ENCODE measurements at places on chromosomes 12 and 14.

GRCh38 chr14:104102282-104102914 is 16.9 kb downstream of the ASPG start:
- no peak for DNase-seq

- no peak for DNase-seq
These were observed 7.4 kb downstream of the SMOC1 start for GRCh38 chr14:69886453-69887242.

DNA sequence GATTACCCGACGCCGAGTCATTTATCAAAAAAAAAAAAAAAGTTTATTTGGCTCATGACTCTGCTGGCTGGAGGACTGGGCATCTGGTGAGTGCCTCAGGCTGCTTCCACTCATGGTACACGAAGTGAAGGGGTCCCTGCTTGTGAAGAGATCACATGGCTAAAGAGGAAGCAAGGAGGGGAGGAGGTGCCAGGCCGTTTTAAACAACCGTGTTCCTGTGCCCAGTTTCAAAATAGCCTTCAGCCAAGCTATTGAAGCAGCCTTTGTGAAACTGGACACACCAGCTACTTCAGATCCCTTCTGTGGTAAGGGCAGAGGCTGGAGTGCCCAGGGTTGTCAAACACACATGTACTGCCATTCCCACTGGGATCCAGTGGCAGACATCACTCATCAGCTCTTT is 7.6 kb downstream of the POP5 start:
- DNase-seq, result no peak

- no peak for DNase-seq
These were observed 219.5 kb downstream of the TBX5 start for GRCh38 chr12:114186241-114187002.

DNA sequence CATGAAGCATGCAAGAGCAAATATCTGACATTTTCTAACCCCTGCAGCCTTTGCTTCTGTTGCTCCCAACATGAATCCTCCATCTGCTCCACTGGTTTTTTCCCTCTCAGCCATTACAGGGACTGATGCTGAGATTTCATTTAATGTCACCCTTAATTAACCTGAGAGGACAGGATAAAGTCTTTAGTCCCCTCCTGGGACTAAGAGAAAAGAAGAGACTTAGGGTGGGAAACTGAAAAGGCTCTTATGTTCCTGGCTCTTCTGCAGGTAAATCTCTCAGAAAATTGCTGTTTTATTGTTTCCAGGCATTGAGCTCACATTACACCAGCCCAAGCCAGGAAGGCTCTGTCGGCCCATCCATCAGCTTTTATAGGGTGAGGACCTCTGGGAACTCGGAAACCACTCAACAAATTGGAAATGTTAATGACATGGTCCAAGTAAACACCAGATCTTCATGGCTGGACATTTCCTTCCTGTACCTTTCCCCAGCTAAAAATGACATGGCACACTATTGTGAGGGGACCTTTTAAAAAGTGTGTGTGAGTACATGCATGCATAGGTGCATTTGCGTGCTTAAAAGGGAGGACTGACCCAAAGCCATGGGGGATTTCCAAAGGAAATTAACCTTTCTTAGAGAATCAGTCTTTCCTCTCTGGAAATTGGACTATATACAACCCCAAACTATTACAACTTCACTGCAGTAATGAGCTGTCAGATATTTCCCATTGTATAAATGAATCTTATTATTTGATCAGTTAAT is 408.1 kb upstream of the TMTC1 start:
- no peak for DNase-seq

GRCh38 chr12:93177208-93178153 is 200.2 kb upstream of the NUDT4 start:
- no peak for DNase-seq

- no peak for DNase-seq
These were observed 9.4 kb upstream of the ABCD4 start for GRCh38 chr14:74312161-74312560.

DNA sequence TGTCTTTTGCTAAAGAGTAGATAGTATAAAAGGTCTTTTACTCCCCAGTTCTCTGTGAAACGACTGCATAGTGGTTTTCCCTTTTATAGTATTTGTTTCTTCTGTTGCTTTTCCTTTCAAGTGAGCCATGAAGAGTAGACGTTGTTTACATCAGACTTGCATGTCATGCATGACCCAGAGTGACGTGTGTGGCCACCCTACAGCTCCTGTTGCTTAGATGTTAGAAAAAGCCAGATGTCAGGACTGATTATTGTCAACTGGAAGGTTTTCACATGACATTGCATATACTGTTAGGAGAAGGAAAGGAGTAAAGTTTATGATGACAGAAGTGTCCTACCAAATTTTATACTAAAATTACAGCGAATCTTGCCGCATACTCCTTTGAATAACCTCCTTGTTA is 1.3 kb upstream of the RD3L start:
- DNase-seq, result no peak

DNA sequence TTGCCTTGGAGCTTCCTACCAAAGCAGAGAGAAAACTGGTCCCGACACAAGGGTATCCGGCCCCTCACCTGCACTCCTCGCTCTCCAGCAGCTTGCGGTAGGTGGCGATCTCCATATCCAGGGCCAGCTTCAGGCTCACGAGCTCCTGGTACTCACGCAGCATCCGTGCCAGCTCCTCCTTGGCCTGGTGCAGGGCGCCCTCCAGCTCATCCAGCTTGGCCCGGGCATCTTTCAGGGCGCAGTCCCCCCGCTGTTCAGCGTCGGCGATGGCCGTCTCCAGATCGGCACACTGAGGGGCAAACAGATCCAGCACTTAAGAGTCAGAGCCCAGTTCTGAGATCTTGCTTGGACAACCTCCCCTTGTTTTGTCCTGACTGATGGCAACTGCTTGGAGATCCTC is 13.7 kb downstream of the KRT72 start:
- no peak for DNase-seq

GRCh38 chr12:48680861-48681260 is 1.2 kb downstream of the KANSL2 start:
- no peak for DNase-seq

- DNase-seq, result no peak
These were observed 446 bp upstream of the ZNF641 start for GRCh38 chr12:48351022-48351708.

DNA sequence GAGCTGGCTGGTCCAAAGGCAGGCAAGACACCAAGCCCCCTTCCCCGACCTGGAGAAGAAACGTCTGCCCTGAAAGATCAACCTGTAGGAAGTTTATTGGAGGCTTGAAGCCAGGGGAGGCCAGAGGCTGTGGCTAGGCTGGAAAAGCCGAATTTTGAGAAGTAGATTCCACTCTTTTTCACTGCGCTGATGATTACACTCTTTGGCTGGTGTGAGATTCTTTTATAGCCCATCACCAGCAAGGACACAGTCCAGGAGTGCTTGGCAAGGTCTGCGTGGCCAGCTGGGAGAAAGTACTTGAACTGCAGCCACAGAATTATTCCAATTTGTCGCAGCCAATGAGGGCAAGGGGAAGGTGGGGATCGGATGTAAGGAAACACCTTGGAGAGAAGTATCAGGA is 45.0 kb downstream of the SYNE3 start:
- DNase-seq, result no peak

DNA sequence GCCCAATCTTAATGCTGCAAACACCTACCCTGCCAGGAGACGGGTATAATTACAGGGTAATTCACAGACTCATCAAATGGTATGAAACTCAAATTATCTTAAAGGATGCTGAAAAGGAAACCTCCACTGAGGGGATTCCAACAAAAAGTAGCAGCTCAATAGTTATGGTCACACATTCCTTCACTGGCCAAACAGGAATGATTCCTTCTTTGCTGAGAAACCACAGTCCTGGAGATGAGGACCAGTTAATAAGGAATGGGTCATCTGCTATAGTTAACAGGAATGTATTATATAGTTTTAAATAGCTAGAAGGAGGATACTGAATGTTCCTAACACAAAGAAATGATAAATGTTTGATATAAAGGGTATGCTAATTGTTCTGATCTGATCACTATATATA is 136.9 kb downstream of the STXBP6 start:
- no peak for DNase-seq

- no peak for DNase-seq
These were observed 65.1 kb upstream of the TBX3 start for GRCh38 chr12:114749065-114749464.

DNA sequence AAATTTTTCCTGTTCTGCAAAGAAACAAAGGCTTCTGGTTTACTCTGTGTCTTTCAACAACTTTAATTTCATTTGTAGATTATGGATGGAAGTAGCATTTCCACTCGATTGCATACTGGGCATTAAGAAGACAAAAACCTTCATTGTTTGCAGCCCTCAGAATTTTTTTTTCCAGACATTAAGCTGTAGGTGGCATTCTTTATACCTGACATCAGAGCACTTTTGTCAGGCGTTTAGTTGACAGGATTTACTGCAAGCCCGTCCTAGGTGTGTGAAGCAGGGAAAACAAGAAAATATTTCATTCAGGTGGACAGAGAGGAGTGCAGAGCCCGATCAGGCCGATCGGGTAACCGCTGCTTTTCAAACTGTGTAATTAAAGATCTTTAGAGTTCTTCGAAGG is 107.5 kb downstream of the TMEM260 start:
- no peak for DNase-seq

GRCh38 chr12:23049180-23049579 is 424.2 kb downstream of the ETNK1 start:
- DNase-seq, result no peak

- DNase-seq, result no peak
These were observed 15.9 kb upstream of the DHRS2 start for GRCh38 chr14:23620177-23620702.

DNA sequence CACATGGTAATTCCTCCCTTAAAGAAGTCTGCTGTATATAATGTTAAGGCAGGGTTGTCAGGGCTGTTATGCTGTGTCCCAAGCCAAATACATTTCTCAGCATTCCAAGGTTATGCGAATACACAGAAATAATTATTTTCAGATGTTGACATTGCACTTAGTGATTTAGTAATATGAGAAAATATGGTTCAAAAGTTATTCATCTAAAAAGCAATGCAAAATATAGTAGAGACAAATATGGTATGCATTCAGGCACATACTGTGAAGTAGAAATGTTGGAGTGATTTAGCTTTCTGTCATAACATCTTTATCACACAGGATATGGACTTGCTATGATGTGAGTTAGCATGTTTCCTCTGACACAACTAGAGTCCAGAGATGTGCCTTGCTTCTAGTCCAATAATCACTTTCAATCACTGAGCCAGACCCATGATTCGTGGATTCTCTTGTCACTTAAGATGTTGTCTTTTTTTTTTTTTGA is 70.0 kb downstream of the PDE3A start:
- DNase-seq, result no peak

DNA sequence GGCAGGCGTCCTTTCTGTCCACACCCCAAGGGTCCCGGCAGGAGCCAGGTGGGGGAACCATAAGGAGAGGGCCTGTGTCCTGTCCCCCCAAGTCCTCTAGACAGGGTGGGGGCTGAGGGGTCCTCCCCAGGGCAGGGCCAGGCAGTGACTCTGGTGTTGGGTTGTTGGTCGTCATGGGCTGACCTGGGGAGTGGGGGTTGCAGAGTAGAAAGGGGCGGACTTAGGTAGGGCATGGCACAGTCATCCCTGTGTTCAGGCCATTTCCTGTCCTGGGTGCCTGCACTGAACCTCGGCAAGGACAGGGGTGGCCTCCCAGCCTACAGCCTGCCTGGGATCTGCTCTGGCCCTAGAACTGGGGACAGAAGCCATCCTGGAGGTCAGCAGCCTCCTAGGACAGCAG is 356.2 kb downstream of the TMEM121 start:
- no peak for DNase-seq

- DNase-seq, result peak; percentile 32
These were observed 10.5 kb upstream of the WNT5B start for GRCh38 chr12:1618489-1618888.

DNA sequence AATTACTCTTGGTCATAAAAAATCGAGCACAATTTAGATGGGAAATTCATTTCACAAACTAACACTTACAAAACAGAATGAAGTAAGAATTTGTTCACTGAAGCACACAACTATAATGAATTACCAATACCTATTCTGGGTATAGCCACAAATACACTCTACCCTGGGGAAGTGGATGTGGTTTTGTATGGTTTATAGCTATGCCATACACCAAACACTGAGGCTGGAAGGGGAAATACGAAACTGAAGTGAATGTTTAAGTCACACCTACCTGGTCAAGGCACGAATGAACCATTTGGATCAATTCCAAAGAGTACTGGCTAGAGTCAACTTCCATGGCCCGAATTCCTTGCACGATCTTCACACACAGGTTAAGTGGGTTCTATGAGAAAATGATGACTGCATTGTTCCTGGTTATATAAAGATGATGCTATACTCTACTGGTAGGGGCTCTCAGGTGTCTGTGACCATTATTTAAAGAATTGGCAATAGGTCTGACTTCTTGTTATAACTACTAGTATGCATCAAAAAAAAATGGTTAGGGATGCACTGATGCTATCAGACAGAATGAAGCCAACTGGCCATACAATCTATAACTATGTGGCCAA is 12.8 kb downstream of the NEK9 start:
- no peak for DNase-seq

- no peak for DNase-seq
These were observed 625 bp downstream of the ANGEL1 start for GRCh38 chr14:76812093-76812421.

DNA sequence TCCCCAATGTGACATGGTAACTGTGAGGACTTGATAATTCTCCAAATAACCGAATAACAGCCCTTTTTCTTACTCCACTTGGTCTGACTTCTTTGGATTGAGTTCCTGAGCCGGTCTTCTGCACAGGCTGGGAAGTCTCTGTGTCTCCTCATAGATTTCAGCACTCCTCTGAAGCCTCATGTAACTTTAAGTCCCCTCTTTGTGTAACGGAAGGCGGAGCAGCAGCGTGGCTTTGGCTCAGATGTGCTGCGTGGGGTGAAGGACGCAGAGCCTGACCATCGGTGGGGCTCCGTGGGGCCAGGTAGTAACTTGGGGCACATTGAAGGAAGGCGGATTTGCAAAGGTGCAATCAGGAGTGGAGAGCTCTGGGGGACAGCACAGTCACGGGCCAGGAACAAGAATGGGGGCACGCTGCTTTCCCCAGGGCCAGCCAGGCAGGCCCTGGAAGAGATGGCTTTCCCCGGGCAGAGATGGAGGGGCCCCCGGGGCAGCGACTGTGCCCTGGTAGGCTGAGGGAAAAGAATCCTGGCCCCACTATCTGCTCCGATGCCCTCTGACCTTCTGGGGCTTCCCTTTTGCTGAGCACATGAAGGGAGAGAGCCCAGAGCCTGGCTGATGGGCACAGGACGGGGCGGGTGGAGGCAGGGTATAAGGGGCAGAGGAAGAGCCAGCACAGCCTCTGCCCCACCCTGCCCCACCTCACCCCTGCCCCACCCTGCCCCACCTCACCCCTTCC is 56.9 kb downstream of the ADGRD1 start:
- no peak for DNase-seq

GRCh38 chr12:94730847-94731246 is 80.5 kb upstream of the TMCC3 start:
- no peak for DNase-seq

DNA sequence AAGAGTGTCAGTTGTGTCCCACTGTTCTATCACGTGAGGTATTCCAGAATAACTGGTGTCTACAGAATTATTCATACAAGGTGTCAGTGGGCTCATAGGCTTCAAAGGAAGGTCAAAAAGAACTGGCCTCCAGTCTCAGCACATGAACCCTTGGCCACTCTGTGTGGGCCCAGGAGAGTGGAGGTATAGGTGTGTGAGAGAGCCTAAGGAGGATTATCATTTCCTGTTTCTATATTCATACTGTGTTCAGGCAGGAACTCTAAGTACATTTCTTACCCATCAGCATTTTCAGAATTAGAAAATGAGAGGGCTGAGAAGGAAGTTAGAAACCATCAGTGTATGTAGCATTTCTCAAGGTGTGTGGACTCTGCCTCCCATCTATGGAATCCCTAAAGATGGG is 87.0 kb downstream of the BTG1 start:
- DNase-seq, result no peak
